ENCODE measurements at places on chromosomes 16 and 17. TPM values are rescaled to one million over a fixed set of nuclear protein-coding genes. Genes with fewer than 3 reads are reported as not detected.

The PNMT gene
- 2.1 TPM for polyA plus RNA-seq

The B3GNT9 gene
- 9.8 TPM for polyA plus RNA-seq

The CDRT15 gene
- 0.44 TPM for polyA plus RNA-seq

The TPSD1 gene
- not detected for polyA plus RNA-seq

The NAGS gene
- polyA plus RNA-seq, result 3.2 TPM

The ALOX15B gene
- 0.62 TPM for polyA plus RNA-seq

The PRKCB gene
- polyA plus RNA-seq, result 4.3 TPM

The KRTAP9-4 gene
- polyA plus RNA-seq, result not detected

The TEKT5 gene
- polyA plus RNA-seq, result 0.10 TPM

The LGALS9B gene
- not detected for polyA plus RNA-seq

The NME1 gene
- polyA plus RNA-seq, result 81.6 TPM

The KRTAP4-6 gene
- polyA plus RNA-seq, result not detected

The ENPP7 gene
- polyA plus RNA-seq, result 2.4 TPM

The PPM1D gene
- polyA plus RNA-seq, result 25.3 TPM

The FBXO39 gene
- 0.14 TPM for polyA plus RNA-seq

The C17orf67 gene
- polyA plus RNA-seq, result 1.3 TPM

The CTRB2 gene
- not detected for polyA plus RNA-seq

The PYDC1 gene
- polyA plus RNA-seq, result not detected

The CA5A gene
- polyA plus RNA-seq, result 0.10 TPM

The WNT3 gene
- polyA plus RNA-seq, result 2.1 TPM
